Epithelial cell of proximal tubule (primary cell): ENCODE measurements at places on chromosomes 7 and 10. TPM values are rescaled to one million over a fixed set of nuclear protein-coding genes. Genes with fewer than 3 reads are reported as not detected.

Gene NKX1-2
- total RNA-seq = not detected in 2 replicates

Gene BHLHA15
- 1.8 and 2.7 TPM in 2 replicates for total RNA-seq

Gene AS3MT
- 10.7 and 17.1 TPM in 2 replicates for total RNA-seq

Gene PROSER2
- 91.6 and 112 TPM in 2 replicates for total RNA-seq

Gene VSTM2A
- total RNA-seq = not detected in 2 replicates

DNA sequence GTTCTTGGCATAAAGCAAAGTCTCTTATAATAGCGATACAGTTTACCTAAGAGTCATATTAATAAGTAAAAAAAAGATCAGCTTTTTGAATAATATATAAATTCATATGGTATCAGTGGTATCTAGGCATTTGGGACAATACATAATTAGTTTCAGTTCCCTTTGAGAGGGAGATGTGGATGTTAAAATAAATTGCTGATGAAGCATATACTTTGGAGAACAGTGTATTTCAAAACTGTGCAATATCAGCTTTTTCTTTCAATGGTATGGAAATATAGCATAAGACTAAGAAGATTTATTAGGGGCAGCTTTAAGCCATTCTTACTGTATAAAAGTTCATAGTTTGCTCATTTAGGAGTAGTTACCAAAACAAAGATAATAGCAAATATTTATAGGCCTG lies 35.5 kb downstream of the MDFIC start:
- no peak for DNase-seq

DNA sequence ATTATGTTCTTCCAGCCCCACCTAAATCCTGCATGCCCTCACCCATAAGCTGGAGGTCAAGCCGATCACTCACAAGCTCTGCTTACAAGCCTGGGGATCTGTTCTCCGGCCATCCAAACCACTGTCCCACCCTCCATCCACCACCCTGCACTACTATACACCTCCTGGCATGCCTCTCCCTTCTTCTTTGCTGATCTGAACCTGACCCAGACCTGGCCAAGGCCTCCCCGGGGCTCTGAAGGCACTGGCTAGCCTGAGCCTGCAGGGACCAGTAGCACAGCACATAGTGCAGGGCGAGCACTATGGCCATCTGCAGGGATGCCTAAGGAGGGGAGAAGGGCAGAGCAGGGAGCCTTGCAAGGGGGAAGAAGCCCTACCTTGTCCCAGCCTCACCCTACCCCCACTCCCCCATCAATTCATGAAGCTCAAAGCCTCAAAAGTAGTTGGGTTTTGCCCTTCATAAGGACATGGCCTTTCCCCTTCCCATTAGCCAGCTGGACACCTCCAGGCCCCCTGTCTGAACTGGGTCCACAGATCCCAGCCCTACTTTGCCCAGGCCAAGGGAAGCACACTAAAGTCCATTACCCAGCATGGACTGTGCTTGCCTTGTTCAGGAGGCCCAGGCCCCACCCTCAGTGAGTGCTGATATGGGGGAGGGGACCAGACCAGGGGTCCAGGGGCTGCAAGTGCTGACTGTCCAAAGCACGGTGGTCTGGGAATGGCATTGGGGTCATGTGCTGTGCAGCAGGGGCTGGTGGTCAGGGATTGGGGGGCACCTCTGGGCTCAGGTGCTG lies 29.6 kb downstream of the CHAT start:
- no peak for DNase-seq

GRCh38 chr7:23107781-23108180 lies 2.2 kb downstream of the KLHL7 start:
- no peak for DNase-seq

DNA sequence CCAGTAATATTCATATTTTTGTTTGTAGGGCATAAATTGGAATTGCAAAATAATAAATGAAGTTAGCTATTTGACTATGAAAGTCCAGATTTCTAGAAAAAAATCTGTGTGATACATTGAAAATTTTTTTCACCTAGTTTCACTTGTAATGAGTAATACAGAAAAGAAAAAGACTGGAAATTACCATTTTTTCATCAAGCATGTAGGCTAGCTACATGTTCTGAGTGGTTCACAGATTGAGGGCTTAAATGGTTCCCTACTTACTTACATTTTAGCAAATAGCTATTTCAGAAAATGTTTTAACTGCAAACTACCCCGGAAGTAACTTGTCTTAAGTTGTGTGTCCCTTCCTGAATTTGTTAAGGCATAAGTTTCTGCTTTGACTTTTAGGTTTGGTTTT lies 396.0 kb downstream of the PHF14 start:
- no peak for DNase-seq

- no peak for DNase-seq
Measured at GRCh38 chr7:35513828-35514227, 181.1 kb downstream of the HERPUD2 start.

DNA sequence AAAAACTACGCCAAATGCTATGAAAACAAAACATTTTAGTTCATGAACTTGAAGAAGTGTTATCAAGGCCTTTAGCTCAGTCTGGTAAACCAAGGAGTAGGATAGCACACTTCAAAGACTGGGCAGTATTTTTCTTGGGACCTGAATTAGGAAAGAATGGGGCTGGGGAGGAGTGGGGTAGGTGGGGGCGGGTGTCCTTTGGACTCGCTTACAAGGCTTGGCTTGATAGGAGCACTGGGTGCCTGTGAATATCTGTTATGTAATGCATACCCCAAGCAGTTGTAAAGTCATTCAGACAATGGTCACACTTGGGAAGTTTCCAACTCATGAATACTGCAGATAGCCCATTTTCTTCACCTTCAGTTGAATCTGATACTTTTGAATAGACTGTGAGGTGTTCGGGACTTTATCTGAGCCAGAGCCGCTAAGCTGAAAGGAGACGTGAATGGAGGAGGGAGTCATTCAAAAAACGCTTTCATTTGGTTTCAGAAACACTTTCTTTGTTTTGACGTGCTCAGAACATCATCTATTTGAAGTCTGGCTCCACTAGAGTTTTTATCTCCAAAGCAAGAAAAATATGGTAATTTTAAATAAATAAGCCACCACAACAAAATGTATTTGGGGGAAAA lies 70.1 kb upstream of the FAM204A start:
- no peak for DNase-seq

DNA sequence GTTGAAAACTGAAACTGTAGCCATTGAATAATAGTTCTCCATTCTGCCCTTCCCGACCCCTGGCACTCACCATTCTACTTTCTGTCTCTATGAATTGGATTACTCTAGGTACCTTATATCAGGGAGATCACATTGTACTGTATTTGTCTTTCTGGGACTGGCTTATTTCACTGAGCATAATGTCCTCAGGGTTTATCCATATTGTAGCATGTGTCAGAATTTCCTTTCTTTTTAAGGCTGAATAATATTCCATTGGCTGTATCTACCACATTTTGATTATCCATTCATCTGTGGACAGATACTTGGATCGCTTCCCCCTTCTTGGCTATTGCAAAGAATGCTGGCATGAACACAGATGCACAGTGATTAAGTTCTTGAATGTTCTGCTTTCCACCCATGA lies 107.4 kb downstream of the CDH23 start:
- DNase-seq = no peak

DNA sequence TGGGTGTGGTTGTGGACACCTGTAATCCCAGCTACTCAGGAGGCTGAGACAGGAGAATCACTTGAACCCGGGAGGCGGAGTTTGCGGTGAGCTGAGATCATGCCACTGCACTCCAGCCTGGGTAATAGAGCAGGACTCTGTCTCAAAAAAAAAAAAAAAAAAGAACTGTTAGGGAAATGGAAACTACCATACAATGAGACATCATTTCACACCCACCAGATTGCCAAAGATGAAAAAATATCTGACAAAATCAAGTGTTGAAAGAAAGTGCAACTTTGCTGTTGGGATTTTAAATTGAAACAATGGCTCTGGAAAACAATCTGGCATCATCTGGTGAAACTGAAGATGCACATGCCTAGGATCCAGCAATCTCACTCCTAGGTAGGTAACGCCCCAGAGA lies 16.1 kb upstream of the MALSU1 start:
- DNase-seq = no peak

DNA sequence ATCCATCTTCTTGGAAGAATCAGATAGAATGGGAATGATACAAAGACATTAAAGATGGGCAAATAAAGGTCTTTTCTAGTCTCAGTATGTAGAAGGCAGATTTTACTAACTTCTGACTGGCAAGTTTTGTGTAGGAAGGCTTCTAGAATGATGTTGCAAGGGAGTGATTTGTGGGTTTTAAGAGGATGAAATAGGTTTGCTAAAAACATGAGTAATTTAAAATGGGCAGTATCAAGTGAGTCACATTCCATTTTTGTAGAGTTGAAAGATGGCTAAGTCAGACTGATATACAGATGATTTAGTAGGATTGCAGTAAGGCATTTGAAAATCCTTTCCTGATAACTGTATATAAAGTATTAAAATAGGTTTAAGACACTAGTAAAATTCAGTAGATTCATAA lies 777.4 kb downstream of the SORCS1 start:
- no peak for DNase-seq
